ENCODE measurements at places on chromosomes 6 and 20.

- no peak for DNase-seq
Measured at GRCh38 chr6:126907996-126908395, 210.5 kb upstream of the RSPO3 start.

DNA sequence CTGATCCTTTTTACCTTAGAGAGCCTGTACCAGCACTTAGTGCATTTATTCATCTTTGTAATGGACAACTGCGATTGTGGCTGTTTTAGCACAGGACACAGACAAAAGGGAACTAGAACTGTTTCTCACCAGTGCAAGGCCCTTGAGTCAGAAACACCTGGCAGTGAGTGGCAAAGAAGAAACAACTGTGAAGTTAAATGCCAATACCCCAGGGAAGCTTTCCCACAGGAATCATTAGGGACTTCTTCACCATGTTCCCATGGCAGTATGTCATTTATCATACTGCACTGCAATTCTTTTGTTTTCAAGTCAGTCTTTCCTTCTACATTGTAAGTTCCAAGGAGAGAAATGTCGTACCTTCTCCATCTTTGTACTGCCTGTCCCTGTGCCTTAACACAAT is 28.6 kb upstream of the CDYL start:
- no peak for DNase-seq

DNA sequence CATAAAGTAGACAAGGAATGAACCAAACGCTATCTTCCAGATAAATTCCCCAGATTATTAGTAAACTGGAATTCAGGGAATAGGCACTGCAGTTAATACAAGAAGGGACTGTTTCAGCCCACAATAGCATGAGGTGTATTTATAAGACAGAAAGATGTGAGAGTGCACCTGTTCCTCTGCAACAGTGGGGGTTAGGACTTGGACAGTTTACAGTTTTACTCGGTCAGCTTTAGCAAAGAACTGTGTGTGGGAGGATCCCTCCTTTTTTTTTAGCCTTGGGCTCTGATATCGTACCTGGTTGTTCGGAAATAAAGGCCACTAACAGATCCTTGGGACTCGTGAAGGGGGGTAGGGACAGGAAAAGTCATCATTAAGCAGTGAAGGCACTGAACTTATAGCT is 2.0 kb upstream of the MYLIP start:
- no peak for DNase-seq

DNA sequence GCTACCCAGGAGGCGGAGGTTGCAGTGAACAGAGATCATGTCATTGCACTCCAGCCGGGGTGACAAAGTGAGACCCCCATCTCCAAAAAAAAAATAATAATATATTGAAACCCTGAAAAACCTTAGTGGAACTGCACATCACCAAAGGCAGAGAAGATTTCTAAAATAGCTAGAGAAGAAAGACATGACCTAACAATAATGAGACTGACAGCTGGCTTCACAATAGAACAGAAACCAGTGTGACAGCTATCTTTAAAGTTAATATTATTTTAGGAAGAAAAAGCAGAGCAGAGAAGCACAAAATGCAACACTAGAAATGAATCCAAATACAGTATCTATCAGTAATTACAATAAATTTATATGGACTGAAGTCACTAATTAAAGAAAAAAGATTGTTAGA is 67.1 kb upstream of the FLRT3 start:
- no peak for DNase-seq

DNA sequence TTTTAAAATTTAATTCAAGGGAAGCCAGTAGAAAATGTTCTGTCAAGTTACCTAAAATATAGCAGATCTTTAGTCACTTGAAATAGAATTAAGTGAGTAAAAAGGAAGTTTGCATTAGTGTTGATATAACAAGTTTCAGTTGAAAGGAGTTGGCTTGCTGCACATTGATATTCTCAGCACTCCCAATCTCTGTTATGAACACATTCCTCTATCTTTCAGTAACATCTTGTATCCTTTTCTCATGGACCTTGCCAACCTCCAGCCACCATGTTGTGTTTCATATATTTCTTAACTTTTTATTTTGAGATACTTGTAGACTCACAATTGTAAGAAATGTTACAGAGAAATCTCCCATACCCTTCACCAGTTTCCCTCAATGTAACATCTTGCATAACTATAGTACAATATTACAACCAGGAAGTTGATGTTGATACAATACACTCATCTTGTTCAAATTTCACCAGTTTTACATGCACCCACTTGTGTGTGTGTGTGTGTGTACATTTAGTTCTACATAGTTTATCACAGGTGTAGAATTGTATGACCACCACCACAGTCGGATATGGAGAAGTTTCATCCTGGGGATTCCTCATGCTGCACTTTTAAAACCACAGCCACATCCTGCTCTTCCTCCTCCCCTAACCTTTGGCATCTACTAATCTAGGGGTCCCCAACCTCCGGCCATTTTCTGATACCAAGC is 20.2 kb upstream of the PAQR8 start:
- DNase-seq: no peak

Data from NCI-H2081 treated with DMSO at 0.1 percent for 48 hours (cell line).